ENCODE measurements at places on chromosomes 6 and 20.

DNA sequence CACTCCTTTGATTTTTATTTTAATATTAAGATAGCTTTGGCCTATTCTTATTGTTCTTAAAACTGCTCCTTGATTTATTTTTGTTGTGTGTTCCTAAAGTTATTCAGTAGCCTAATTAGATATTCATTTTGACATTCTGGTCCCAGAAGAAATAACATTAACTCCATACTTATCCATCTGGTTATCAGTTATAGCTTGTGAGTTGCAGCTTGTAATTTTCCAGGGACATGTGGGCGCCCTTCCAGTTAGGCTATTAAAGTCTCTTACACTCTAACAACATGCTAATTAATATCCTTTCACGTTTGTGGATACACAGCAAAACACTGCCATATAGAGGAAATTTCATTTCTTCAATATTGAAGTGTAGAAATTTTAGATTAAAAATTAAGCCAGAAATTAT, 987.5 kb downstream of the HACE1 start:
- no peak for DNase-seq

DNA sequence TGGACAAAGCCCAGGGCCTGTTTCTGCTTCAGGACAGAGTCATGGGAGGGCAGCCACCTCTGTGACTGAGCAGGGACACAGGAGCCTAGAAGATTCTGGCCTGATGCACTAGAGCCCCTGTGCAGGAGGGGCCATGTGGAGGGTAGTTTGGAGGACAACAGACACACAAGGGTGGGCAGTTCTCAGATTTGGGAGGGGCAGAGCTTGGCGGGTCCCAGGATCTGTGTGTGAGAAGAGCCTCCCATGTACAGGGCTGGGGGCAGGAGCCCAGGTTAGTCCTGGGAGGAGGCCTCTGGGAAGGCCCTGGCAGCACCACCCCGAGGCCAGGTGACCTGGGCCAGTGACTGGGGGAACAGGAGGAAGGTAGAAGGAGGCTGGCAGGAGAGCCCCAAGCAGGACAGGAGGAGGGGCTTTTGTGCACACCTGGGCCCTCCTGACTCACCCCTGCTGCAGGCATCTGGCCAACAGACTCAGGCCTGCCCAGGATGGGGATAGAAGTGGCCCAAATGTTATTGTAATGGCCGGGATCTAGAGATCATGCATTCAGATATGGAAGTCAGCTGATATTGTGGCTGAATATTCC, 1.4 kb upstream of the ULBP3 start:
- no peak for DNase-seq

- DNase-seq, result no peak
These were observed 53.9 kb downstream of the IGF2R start for GRCh38 chr6:160022793-160023192.

- DNase-seq, result no peak
These were observed 23.4 kb upstream of the RANBP9 start for GRCh38 chr6:13735031-13735430.

DNA sequence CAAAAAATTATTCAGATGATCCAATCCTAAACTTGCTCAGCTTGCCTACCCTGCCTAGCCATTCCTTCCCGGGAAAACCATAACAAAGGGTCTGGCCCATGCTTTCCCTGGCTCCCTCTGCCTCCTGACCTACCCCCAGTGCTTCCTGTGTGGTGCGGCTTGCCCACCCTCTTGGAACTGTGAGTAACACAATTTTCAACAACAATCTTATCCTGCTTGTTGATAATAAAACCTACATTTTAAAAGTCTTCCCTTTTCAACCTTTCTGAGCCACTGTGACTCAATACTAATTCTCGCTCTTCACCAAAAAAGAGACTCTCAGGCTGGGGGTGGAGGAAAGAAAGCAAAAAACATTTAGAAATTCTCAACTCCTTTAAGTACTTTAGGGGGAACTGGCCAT, 18.0 kb downstream of the EXOC2 start:
- no peak for DNase-seq
